ENCODE measurements at places on chromosomes 3 and 15.

GRCh38 chr3:24686808-24687207 is 192.2 kb upstream of the THRB start:
- peak; percentile 44 for DNase-seq

GRCh38 chr3:13346481-13347389 is 73.4 kb downstream of the NUP210 start:
- no peak for DNase-seq

DNA sequence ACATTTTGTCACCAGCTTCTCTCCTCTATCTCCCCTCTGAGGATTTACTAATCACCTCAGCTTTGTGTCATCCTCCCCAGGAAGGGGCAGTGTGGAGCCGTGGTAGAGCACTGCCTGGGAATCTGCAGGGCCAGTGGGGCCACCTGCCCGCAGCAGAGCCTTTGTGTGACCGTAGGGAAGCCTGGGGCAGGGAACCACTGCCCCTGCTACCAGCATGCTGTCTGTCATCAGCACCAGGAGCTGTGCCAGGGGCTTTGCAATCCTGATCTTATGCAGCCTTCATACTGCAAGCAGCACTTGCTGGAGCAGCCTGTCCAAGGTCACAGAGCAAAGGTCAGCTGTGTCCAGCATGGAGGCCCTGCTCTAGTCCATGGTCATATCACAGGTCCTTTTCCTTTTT is 170.2 kb upstream of the IL12A start:
- DNase-seq, result no peak

DNA sequence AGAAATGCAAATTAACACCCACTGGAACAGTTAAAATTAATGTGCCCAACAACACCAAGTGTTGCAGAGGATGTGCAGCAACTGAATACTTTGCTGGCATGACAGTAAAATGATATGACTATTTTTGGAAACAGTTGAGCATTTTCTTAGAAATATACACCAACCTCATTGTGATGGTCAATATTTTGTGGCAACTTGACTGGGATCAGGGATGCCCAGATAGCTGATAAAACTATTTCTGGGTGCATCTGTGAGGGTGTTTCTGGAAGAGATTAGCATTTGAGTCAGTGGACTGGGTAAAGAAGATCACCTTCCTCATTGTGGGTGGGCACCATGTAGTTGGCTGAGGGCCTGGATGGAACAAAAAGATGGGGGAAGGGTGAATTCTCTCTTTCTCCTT is 57.9 kb downstream of the RPLP1 start:
- no peak for DNase-seq

GRCh38 chr3:4841225-4841624 is 138.0 kb upstream of the BHLHE40 start:
- DNase-seq, result no peak

DNA sequence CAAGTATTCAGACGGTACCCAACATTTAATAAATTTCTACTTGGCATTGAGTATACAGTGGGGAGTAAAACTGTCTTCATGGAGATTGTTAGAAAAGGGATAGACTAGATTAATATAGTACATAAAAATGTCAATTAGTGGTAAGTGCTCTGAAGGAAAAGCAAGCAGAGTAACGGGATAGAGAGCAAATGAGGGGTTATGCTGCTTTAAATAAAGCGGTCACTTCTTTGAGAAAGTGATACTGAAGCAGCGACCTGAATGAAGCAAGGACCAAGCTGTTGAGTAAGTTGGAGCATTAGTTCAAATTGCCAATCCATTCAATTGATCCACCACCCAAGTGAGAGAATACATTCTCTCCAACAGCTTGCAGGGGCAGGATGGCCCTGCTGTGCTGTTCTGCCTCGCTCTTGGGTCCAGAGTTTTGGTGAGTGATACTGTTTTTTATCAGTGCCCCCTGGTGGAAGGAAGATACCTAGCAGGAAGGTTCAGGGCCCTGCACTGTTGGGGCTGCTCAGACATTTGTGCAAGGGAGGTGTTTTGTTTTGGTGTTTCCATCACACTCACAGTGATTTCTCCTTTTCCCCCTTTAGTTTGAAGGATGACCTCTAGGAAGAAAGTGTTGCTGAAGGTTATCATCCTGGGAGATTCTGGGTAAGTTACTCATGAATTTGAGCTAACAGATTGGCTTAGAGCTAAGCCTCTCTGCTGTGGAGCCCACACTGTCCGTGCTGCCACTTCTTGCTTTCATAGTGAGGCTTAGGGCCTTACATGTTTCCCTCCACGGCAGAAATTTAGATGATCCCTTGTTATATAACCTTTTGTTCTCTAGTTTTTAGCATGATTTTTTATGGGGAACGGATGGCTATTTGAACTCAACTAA is 69.0 kb downstream of the RAB7A start:
- no peak for DNase-seq

DNA sequence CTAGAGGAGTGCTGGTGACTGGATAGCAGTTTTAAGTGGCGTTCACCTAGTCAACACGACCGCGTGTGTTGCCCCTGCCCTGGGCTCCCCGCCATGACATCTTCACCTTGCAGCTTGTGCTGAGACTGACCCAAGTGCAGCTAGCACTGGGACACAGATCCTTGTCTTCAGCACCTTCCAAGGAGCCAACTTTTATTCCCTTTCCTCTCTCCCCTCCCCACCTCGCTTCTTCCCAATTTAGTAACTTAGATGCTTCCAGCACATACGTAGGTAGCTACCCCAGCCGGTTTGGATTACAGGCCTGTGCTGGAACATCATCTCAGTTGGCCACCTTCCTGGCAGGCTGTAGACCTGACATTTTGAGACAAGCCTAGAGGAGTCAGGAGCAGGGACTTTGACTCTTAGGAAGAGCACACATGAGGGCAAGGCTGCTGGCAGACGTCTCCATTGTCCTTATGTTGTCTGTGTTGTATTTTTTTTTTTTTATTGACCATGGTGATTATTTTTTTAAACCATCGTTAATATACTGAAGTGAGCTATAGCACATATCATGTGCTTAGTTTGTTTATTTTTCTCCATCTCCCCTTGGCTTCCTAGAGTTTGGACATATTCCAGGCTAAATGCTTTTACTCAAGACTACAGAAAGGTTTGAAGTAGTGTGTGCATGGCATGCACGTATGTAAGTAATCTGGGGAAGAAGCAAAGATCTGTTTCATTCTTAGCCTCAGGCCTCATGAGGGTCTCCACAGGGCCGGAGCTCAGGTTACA is 61.1 kb downstream of the AAGAB start:
- DNase-seq, result no peak

GRCh38 chr15:92361321-92362000 is 32.2 kb upstream of the ST8SIA2 start:
- no peak for DNase-seq

DNA sequence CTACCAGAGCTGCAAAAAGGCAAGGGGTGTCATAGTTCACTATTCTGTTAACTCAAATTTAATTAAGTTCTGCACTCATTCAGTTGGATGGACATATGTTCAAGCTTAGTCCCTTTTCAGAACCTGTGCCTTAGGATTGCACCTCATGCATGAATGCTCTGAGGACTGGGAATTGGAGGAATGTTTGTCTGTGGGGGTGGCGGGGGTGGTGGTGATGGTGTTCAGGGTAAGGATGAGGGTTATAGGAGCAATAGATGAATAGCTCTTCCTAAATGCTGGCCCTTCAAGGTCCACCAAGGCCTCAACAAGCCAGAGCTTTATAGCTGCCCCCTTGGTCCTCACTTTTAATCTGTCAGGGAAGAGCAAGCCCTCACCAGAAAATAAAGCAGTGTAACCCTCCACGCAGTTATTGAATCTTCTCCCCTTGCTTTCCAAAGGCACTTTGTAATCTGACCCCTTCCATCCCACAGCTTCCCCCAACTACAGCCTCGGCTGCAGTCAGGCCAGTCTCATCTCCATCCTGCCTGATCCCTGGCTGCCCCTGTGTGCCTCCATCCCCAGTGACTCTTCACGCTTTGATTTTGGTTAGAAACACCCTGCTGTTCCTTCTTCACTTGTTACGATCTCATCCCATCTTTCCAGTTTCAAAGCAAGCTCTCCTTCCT is 221.6 kb upstream of the LMCD1 start:
- no peak for DNase-seq

DNA sequence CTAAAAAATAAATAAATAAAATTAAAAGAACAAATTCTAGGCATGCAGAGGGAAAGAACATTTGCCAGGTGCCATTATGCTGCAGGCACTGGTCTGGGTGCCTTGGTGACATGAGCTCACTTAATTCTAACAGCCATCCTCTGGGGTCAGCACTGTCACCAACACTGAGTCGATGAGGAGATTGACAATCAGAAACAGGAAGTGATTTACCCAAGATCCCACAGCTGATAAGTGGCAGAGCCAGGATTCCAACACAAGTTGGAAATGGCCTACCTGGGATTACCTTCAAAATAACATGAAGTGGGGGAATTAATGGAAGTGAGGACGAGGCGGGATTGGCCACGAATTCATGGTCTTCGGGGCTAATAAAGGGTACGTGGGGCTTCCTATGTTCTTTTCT is 3.6 kb downstream of the PLIN1 start:
- DNase-seq, result no peak

GRCh38 chr15:76533060-76533820 is 196.7 kb downstream of the ISL2 start:
- peak; percentile 34 for DNase-seq

- no peak for DNase-seq
Measured at GRCh38 chr15:85380812-85381642, 624 bp downstream of the AKAP13 start.

GRCh38 chr3:126036056-126036549 is 47.8 kb downstream of the SLC41A3 start:
- DNase-seq, result no peak

GRCh38 chr15:61522411-61522810 is 293.3 kb upstream of the RORA start:
- no peak for DNase-seq

DNA sequence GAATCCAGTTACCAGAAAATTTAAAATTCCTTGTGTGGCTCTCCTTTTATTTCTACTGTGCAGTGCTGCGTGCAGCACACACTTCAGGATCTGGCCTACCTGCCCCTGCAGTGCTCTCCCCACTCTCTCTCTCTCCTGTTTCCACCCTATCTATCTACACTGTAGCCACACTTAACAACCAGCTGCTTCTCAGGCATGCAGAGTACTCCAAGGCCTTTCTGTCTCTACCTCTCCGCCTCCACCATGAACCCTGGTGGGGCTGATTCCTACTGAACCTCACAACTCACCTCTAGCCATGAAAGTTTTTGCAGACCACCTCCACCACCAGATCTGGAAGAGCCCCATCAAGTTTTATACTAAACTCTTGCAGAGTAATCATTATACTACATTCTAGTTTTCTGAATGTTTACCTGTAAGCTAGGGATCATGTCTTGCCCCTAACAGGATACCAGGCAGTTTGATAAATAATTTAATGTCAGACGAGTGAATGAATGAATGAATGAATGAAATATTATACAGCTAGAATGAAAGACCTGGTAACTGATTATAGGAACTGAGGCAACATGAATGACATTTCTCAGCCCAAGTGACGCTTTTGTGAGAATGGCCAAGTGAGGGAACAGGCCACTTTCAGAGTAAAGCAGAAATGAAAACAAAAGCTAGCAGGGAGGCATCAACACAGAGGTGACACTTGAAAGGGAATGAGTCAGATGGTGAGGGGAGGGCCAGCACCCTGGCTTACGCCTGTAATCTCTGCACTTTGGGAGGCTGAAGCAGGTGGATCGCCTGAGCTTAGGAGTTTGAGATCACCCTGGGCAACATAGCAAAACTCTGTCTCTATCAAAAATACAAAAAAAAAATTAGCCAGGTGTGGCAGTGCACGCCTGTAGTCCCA is 363.5 kb downstream of the FOXP1 start:
- DNase-seq, result no peak

DNA sequence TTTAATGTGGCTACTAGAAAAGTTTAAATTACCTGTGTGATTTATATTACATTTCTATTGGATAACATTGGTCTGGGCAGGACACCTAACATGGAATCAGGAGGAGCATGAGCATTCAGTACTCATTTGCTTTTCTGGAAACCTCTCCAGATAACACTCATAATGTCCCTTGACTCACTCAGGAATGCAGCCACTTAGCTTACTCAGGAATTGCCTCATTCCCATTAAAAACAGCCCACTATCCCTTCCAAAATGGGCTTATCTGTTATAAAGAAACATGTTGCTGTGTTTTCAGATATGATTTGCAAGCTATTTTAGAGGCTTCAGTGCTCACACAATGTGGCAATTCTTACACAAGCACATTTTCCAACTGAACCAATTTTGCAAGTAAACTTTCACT is 17.1 kb downstream of the GBE1 start:
- DNase-seq, result peak; percentile 92

DNA sequence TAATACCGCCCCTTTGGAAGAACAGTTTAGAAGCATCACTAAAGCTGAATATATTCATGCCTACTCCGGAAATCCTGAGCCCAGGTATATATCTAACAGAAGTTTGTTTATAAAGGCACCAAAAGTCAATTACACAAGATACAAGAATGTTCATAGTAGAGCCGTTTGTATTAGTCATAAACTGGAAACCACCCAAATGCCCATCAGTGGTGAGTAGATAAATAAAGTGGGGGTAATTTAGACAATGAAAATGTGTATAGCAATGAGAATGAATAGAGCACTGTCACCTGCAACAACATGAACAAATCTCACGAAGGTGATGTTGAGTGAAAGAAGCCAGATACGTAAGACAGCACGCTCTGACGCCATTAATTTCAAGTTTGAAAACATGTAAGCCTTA is 68.3 kb upstream of the GLCE start:
- peak; percentile 63 for DNase-seq
